ENCODE measurements at places on chromosomes 4 and X.

DNA sequence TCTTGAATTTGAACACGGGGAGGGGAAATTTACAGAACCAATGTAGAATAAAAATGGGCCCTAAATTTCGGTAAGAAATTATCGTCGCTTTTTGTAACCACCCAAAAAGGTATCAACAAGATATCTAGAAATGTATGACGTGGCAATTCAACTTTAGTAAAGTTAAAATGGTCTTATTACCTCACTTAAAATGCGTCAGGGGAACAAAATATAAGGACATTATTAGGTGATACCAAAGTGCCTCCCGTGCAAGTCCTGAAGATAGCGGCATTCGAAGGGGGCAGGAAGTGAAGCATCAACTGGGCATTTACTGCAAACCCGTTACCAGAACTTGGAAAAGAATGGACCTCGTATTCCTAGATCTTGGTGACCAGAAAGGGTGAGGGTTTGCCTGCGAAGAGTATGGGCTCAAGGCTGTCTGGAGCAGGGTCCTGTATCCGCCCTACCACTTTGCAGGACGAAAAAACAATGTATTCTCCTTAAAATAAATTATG is 980 bp downstream of the AP1S2 start:
- peak; percentile 15 for DNase-seq

GRCh38 chr4:26345565-26345938 is 24.7 kb downstream of the RBPJ start:
- no peak for DNase-seq

- no peak for DNase-seq
Measured at GRCh38 chr4:83850435-83850834, 314.5 kb downstream of the GPAT3 start.

DNA sequence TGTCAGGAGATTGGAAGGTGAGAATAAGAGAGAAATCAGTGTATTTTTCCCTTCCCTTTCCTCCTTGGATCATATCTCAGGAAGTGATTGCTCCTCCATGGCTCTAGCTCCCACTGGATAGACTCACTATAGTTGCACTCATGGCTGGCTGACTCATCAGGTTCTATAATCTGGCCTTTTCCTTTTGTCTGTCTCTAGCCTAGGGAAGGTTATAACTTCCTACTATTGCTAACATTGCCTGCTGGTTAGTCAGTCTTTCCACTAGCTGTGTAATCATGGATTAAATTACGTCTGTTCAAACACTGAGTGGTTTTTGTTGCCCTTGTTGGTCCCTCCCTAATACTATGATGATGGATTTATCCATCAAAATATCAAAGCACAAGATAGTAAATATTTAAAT is 195.5 kb upstream of the VEGFC start:
- no peak for DNase-seq

DNA sequence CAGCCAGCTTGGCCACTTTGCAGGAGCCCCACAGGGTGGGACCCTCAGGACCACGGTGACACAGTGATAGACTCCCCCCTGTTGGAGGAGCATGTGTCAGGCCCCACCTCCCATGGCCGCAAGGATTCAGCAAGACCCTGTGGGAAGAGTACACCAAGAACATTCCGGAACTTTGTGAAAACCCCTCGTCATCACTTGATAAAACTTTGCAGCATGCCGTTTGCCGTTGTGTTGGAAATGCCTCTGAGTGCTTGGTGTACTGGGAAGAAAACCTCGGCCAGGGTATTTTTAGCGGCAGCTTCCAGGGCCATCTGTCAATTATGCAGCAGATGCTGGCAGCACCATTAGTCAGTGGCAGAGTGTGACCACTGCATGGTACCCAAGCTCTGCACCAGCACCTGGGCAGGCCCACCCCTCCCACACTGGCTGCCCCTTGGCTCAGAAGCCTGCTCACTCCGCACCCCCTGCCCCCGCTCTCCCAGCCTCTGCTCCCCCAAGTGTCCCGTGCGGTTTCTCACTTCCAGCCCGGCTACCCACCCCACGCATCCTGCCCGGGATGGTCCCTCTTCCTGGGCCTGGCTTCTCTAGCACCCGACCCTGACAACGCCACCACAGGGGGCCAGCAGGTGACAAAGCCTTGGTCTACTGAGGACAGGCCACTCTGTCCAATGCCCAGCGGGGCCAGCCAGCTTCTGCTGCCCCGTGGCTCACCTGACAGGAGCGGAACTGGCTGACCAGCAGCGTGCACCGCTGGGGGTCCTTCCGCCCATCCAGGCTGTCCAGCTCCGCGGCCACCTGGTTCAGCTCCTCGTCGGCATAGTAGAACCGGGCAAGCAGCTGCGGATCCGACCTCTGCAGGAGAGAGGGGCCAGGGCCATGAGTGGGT is 65.0 kb downstream of the ZFYVE28 start:
- peak; percentile 66 for DNase-seq

GRCh38 chr4:74322301-74322700 is 14.0 kb downstream of the EPGN start:
- no peak for DNase-seq

DNA sequence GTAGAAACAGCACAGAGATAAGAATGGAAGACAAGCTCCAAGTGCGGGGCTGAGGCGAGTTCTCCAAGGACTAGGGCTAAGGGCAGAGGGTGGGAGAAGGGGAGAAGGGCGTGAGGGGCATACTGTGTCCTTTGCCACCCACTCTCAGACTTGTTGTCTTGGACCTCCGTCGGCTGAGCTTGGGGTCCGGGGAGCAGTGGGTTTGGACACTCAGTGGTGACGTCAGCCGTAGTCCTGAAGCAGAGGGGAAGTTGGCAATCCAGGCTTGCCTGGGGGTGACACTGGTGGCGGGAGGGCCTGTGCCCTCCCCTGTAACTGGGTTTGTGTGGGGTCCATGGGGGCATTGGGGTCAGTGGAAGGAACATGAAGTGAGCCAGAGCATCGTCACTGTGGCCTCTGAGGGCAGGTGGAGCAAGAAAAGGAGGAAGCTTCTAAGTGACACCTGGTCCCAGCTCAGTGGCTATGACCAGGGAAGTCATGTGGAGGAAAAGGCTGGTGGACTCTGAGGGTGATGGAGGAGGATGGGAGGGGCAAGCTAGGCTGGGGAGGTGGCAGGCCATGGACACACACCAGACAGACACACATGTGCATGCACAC is 17.6 kb downstream of the CD99 start:
- no peak for DNase-seq

GRCh38 chr4:61173799-61174198 is 26.3 kb upstream of the ADGRL3 start:
- DNase-seq: no peak

GRCh38 chr4:141860974-141861373 is 224.6 kb downstream of the IL15 start:
- DNase-seq: no peak

GRCh38 chr4:700587-701264 is 4.9 kb upstream of the PCGF3 start:
- DNase-seq: no peak

DNA sequence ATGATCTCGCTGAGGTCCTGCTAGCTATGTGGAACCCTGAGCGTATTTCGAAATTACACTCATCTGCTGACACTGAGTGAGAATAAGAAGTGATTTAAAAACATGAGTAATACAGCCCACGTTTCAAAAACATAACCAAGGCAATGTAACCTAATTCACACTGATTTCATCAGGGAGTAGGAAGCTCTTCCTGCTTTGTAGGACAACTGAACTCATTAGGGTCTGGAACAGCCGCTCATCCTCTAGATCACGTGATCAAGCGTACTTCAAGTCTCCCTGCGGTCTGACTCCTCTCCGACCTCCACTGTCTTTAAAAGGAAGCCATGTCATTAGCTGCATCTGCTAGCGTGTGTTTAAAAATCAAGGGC is 138.0 kb downstream of the NSUN7 start:
- DNase-seq: no peak

GRCh38 chr4:84985952-84986351 is 19.5 kb upstream of the WDFY3 start:
- no peak for DNase-seq

DNA sequence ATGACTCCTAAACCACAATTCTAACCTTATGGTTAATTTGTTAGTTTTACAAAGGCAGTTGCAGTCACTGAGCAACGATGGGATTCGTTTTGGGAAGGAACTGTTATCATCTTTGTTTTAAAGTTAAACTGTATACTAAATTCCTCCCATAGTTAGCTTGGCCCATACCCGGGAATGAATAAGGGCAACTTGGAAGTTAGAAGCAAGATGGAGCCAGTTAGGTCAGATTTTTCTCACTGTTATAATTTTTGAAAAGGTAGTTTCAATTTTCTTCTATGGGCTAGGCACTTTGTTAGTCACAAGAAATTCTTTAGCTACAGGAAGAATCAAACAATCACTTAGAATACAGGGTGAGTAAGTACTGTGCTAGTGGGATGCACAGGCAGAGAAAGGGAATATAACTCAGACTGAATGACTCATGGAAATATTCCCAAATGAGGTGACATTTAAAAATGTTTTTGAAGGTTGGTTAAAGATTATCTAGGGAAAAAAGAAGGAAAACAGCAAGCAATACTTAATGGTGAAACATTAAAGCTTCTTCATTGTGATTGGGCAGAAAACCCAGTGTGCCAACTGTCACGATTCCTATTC is 153.6 kb downstream of the MAGEB17 start:
- no peak for DNase-seq

All from SK-N-SH (cell line).